Heart left ventricle (tissue), 16 donors: ENCODE measurements at places on chromosomes 3 and 15.
A peak's percentile ranks its signal among the peaks of the same experiment; 100 is the strongest.

DNA sequence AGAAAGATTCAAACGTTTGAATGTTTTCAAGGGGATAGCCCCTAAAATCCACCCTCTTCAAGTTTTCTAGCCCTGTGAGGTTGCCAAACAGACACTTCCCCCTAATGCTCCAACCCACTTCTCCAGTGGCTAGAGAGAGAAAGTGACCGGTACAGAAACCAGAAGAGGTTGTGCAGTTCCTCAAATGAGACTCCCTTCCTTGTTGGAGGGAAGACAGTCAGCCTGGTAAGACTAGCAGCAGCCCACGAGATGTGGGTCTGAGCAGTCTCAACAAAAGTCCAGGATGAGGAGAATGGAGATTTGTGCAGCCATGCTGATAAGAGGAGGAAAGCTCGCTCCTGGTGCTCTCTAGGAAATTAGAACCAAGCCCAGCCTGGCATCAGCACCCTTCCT, 222.8 kb upstream of the TPRG1 start:
- DNase-seq: no peak

DNA sequence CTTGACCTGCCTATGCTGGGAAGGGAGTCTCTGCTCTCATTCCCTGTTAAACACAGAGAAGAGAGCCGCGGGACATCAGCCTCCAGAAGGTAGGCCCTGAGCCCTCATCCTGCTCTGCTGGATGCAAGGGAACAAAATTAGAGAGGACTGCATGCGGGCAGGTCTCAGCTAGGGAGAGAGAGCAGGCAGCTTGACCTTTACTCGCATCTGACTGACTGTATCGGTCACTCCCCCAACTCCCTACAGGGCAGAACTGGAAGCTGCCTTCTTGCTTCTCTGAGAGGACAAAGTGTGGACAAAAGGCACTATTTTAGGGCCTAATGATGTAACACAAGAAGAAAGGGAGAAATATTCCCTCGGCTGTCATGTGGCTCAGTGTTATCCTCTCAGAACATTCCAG, 38.7 kb upstream of the ATOSA start:
- no peak for DNase-seq

- no peak for DNase-seq
These were observed 25.6 kb downstream of the HACD2 start for GRCh38 chr3:123559040-123559861.

DNA sequence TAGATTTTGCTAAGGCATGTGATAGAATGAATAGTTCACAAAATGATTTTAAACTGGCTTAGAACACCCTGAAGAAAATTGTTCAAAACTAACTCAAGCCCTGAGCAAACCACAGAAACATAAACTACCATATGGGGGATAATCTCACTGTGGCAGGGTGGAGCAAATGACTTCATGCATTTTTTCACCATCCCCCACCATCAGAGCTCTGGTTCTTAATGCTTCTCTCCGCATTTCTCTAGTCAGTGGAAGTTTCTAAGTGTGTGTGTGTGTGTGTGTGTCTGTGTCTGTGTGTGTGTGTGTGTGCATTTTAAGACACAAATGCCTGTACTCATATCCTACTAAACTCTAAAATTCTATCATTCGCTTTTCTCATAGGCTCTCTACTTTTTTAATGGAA, 107.1 kb upstream of the PHLDB2 start:
- no peak for DNase-seq

GRCh38 chr3:115623044-115623868, at the start of gene GAP43:
GAP43 (plus strand) TSS chr3:115623510; CDS start chr3:115623690, 180 bp downstream.
- peak; percentile 32 for DNase-seq

GRCh38 chr15:99565049-99565298, 810 bp upstream of the MEF2A start:
- no peak for DNase-seq
